ENCODE measurements at places on chromosomes 4 and X. TPM values are rescaled to one million over a fixed set of nuclear protein-coding genes. Genes with fewer than 3 reads are reported as not detected.

RHOXF2 gene
- total RNA-seq, result not detected

HNRNPDL gene
- 228 TPM for total RNA-seq

FDCSP gene
- total RNA-seq, result not detected

CXCL8 gene
- 10.4 TPM for total RNA-seq

SLITRK2 gene
- not detected for total RNA-seq

GAGE13 gene
- not detected for total RNA-seq

SLC25A43 gene
- total RNA-seq, result 27.8 TPM

LRP2BP gene
- total RNA-seq, result 0.17 TPM

RPL36A gene
- 2,595 TPM for total RNA-seq

TMEM35A gene
- total RNA-seq, result not detected

SYN1 gene
- 0.25 TPM for total RNA-seq

SGMS2 gene
- 19.0 TPM for total RNA-seq

SPANXC gene
- total RNA-seq, result not detected
